ENCODE measurements at places on chromosomes 4 and X.

DNA sequence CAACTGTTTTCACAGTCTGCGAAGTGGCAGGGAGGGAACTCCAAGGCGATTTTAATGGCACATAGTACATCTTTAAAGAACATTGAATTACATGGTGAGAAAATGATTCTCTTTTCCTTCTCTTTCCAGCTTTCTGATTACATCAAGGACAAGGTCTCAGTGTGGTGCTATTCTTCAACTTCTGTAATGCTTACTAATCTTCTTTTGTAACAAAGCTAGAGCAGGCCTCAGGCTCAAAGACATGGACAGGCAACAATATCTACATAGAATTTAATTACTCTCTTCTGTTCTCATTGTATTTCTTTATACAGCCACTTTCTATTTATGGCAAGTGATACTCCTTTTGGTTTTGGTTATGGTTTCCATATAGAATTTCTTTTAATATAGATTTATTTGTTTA lies 48.4 kb downstream of the RTL5 start:
- DNase-seq = no peak

DNA sequence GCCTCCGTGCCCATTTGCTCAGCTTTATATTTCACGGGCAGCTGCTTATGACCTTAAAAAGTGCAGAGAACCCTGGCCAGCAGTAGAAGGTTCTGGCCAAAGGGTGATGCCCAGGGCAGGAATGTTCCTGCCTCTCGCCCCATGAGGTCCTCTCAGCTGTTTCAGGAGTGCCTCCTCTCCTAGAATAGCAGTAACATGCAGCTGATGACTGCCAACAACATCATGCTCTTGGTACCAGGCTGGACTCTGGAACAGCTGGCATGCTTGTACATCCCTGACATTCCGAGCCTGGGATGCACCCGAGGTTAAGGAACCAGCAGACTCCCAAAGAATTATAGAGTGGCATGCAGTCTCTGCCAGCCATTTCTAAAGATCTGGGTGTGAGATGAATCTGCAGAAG lies 11.7 kb upstream of the TENM3 start:
- DNase-seq = no peak

DNA sequence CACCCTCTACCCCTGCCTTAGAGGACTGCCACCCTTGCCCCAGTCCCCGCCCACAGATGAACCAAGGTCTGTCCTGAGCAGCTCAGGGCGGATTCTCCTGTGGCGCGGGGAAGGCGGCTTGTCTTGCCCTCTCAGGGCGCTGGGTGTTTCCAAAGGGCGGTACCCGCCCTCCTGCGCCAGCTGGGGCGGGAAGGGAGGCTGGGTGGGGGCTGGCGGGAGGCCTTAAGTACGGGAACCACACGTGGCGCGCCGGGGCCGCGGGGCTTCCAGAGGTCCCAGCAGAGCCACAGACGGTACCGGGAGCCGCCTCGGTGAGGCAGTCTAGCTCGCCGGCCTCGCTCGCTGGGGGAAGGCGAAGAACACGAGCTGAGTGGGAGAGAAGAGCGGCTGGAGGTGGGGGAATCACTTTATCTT lies 361.1 kb downstream of the MID1IP1 start:
- peak; percentile 65 for DNase-seq

DNA sequence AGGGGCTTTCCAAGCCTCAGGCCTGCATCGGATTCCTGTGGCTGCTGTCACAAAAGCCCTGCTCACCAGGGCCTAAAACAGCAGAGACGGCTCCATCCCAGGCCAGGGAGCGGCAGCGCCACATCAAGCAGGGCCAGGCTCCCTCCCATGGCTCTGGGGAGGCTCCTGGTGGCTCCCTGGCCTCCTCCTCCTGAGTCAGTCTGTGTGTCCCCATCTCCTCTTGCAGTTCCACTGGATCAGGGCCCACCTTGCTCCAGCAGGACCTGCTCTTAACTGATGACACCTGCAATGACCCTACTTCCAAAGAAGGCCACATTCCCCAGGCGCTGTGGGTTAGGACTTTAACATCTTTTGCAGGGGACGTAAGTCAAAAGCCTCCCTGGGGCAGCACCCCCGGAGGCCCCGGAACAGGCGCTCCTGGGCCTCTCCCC lies 51.9 kb downstream of the CPZ start:
- no peak for DNase-seq

DNA sequence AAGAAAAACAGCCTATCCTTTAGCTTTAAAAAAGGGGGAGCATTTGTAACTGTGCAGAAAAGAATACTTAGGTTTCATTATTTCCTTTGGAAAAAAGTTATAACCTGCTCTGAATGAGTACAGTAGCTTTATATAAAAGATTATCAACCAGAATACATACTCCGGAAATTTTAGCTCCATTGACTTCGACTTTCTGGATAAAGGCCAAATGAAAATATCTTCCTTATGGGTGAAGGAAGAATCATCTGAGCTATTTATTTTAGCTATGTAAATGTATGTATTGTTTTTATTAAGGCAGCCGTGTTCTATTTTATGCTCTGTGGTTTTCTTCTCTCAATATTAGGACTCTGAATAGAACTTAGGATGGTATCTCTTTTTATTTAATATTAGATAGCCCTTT lies 69.0 kb upstream of the ETNPPL start:
- no peak for DNase-seq

DNA sequence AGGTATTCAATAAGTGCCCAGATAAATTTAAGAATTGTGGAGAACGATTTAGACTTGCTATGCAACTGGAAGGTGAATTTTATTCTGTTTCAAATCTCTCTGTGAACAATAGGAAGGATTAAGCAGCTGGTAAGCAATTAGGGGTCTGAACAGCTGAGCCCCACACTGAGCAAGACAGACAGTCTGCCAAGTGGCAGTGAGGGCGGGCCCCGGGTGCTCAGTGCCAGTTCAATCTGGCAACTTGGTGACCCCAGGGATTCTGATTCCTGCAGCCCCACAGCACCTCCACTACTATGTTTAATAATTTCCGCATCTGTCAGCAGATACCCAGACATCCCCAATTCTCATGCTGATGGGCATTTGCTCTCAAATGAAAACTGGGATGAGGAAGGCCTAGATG lies 317.3 kb downstream of the PPP1R2C start:
- DNase-seq = no peak

- DNase-seq = no peak
Measured at GRCh38 chrX:43002526-43003203, 224.7 kb upstream of the PPP1R2C start.

DNA sequence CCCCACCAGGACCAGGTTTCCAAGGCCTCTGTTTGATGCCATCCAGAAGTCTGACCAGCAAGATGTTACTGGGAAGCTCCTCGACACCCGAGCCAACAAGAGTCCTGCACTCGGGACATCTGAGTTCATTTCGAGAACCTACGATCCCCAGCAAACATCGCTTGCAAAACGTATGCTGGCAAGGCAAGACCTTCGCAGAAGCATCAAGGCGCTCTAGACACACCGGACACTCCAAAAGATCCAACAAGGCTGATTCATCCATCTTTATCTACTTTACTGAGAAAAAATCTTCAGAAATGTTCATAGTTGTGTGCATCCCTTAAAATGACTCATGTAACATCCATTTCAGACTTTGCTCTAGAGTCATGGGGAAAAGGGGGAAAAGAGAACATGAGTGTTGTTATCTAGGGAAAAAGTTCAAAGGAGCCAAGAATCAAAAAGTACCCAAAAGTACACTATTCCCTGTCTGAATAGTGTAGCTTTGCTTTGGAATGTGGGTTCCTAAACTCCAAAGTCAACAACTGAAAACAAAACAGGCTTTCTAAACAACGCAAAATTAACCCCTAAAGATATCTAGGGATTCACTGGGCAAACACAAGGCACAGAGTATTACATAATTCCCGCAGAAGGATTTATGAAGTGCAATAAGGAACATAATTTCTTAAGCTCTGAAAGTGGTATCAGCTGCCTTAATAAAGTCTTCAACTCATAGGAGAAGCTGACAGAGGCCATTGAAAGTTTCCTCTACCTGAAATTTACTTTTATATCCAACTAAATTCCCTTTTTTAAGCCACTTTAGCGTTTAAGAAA lies 1.6 kb downstream of the SH3RF1 start:
- no peak for DNase-seq

DNA sequence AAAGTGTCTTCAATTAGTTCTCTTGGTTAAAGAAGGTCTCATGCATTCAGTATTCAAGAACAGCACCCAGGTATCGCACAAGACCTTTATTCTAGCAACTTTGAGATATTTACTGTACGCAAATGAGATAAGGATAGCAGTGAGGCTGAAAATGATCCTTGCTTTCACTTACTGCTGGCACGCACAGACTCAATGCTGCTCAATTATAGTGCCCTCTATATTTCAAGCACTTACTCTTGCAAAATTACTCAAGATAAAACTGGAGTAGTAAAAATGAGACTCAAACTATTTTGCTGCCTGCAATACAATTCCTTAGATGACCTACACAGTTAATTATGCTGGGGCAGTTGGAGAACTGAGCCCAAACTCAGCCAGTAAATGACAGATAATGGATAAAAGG lies 60.9 kb downstream of the ADGRA3 start:
- no peak for DNase-seq

- DNase-seq = no peak
Measured at GRCh38 chr4:39818646-39819045, 120.7 kb downstream of the UBE2K start.

- no peak for DNase-seq
Measured at GRCh38 chrX:87900320-87900908, 382.8 kb downstream of the KLHL4 start.

GRCh38 chrX:38052096-38052495 lies 45.7 kb downstream of the SYTL5 start:
- DNase-seq = no peak

DNA sequence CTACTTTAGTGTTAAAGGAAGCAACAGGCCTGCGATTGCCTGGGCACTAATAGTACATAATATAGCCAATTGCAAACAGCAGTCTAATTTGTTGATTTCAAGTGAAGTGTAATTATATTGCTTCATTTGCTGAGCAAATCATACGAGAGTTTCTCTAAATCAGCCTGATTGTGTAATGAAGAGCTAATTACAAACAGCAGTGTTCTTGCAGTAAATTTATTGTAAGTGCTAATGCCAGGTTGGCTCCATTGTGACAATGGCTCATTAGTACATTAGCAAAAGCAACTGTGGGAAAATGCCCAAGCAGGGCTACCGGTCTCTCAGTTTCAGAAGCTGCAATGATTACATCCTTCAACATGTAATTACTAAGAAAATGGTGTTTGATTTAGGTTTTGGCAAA lies 591.5 kb downstream of the GALNTL6 start:
- DNase-seq = no peak

- no peak for DNase-seq
Measured at GRCh38 chrX:148854306-148854705, 353.9 kb downstream of the AFF2 start.

GRCh38 chr4:169233691-169234090 lies 37.1 kb downstream of the SH3RF1 start:
- DNase-seq = no peak

GRCh38 chr4:81482326-81482725 lies 10.6 kb upstream of the RASGEF1B start:
- DNase-seq = no peak

- DNase-seq = no peak
Measured at GRCh38 chrX:136666088-136666487, 18.1 kb downstream of the CD40LG start.

- peak; percentile 28 for DNase-seq
Measured at GRCh38 chr4:128379860-128380259, 92.2 kb upstream of the PGRMC2 start.

DNA sequence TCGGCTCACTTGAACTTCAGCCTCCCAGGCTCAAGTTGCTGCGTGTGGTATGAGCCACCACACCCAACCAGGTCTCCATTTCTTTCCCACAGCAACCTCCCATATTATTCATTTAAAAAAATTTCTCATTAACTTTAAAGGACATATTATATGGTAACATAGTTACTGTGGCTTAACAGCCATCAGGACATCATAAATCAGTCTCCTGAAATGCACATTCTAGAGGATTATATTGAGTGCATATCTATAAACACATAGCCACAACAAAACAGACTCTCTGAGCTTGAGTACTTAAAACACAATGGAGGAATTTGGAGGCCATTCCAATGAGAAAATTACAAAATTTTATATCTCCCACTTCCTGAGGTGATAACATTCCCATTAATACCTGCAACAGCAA lies 61.5 kb downstream of the CORIN start:
- DNase-seq = no peak

GRCh38 chr4:181618038-181618618 lies 625.1 kb upstream of the TENM3 start:
- no peak for DNase-seq

DNA sequence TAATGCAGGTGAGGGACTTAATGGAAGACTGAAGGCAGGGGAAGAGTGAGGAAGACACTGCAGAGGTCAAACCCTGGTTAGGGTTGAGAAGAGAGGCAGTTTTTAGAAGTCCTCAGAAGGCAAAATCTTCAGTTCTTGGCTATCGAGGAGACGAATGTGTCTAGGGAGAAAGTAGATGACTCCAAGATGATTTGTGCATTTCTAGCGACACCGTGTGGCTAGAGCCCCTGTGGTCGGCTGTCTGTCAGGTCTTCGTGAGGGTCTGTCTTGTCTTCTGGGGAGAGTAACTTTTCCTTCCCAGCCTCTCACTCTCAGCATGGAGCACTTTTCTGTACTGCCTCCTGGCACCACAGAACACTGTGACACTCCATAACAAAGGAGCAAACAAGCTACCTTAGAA lies 458.1 kb downstream of the STIM2 start:
- peak; percentile 28 for DNase-seq

GRCh38 chrX:31679861-31680260 lies 608.0 kb upstream of the FTHL17 start:
- no peak for DNase-seq

- no peak for DNase-seq
Measured at GRCh38 chr4:67380154-67380553, 165.1 kb downstream of the CENPC start.

DNA sequence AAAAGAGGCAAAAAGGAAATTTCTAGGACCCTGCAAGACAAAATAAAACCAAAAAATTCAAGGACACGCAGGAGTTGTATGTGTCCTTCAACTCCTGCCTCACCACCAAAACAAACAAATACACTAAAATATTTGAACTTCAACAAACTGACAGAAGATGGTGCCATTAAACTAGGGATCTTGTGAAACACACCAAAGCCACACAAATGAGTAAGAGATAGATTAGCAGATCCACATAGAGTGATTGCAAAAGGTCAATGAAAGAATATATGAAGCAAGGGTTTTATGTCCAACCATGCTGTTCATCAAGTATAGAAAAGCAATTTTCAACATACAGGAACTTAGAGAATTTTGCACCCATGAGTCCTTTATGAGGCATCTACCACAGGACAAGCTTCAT lies 40.1 kb upstream of the SCML1 start:
- no peak for DNase-seq

DNA sequence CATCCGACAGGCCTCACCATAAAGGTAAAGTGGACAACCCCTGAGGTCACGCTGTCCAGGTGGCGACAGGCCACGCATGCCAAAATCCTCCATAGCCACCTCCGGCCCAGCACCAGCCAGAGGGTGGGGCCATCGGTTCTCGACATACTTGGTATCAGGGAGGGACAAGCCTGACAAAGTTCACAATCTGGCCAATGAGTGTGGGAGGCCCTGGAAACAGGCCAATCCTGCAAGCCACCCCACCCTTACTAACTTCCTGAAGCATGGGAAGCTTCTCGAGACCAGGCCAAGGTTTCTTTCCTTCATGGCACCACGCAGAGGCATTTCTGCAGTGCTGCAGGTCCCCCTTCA lies 73.8 kb downstream of the MTMR1 start:
- no peak for DNase-seq
